ENCODE measurements at places on chromosomes 6 and 20.

DNA sequence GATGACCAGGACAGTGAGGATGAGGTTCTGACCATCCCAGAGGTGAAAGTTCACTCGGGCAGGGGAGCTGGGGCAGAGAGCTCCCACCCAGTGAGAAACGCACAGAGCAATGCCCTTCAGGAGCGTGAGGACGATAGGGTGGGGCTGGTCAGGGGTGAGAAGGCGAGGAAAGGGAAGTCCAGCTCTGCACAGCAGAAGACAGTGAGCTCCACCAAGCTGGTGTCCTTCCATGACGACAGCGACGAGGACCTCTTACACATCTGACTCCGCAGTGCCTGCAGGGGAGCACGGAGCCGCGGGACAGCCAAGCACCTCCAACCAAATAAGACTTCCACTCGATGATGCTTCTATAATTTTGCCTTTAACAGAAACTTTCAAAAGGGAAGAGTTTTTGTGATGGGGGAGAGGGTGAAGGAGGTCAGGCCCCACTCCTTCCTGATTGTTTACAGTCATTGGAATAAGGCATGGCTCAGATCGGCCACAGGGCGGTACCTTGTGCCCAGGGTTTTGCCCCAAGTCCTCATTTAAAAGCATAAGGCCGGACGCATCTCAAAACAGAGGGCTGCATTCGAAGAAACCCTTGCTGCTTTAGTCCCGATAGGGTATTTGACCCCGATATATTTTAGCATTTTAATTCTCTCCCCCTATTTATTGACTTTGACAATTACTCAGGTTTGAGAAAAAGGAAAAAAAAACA lies 16.6 kb upstream of the SLC22A1 start:
- no peak for DNase-seq

GRCh38 chr6:166556863-166557322 lies 29.6 kb downstream of the RAMACL start:
- DNase-seq, result no peak

- no peak for DNase-seq
Measured at GRCh38 chr6:82138075-82138791, 109.3 kb downstream of the IBTK start.

- DNase-seq, result no peak
Measured at GRCh38 chr6:106431972-106432371, 71.5 kb downstream of the CRYBG1 start.

Data from GM12864 (cell line).